Naive thymus-derived CD4-positive, alpha-beta T cell (primary cell): ENCODE measurements at places on chromosomes 3 and 15. TPM values are rescaled to one million over a fixed set of nuclear protein-coding genes. Genes with fewer than 3 reads are reported as not detected.

- DNase-seq, result no peak
These were observed 106.8 kb downstream of the ANP32A start for GRCh38 chr15:68713874-68714273.

DNA sequence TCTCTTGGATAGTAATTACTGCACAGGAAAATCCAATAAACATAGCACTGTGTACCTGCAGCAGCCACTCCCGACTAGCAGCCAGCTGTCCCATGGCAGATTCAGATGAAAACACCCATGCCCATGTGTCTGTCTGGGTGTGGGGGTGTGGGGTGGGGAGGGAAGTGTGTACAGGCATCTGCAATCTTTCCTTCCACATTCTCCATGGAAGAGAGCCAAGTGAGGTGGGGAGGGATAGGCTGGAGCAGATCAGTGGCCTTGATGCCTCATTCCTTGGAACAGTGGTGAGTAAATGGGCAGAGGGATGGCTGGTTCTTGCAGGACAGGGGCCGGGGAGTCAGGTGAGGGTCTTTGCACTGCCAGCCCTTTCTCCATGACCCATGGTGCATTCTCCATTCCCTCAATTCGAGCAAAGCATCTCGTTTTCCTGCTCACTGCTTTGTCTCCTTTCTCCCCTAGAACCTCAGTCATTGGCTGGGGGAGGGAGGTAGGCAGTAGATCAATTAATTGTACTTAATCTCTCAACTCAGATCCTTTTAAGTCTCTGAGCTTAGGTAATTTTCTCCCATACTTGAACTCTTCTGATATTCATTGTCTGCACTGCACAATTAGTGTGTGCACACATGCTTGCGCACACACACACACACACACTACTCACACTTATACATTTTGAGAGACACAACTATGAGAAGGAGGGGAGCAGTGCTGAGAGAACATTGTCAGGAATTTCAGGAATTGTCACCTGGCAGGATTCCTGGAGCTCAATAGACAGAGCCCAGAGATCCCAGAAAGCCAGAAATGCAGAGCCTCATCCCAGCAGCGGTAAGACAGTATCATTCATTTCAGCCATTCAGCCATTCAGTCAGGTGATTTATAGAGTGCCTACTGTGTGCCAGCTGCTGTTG lies 31.9 kb downstream of the PDIA5 start:
- DNase-seq, result no peak

DNA sequence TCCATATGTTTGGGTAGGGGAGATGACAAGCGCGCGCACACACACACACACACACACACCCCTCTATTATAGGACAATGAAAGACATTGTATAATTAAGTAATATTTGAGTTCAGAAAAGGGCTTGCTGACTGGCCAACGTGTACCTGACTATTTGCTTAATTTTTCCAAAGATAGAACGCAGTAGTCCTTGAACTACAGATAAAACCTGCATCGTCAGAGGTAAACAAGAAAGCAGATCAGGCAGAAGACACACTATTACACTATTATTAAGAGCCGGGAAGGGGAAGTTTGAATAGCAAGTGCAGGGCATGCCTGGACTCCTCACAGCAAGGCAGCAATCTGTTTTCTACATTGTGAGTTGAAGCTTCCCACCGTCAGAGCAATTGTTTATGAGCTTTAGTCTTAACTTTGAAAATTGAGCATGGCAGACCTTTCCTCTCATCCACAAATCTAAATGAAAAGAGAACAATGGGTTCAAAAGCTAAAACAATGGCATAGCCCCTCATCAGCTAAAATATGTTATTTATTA lies 427.7 kb downstream of the GABRG3 start:
- no peak for DNase-seq

GRCh38 chr3:42503251-42503924 lies 945 bp downstream of the VIPR1 start:
- peak; percentile 18 for DNase-seq

The ADAMTS7 gene
- total RNA-seq, result 1.1 and 1.5 TPM in 2 replicates

The GABRR3 gene
- not detected in 2 replicates for total RNA-seq

The LIPC gene
- total RNA-seq, result 4.6 and 5.1 TPM in 2 replicates

DNA sequence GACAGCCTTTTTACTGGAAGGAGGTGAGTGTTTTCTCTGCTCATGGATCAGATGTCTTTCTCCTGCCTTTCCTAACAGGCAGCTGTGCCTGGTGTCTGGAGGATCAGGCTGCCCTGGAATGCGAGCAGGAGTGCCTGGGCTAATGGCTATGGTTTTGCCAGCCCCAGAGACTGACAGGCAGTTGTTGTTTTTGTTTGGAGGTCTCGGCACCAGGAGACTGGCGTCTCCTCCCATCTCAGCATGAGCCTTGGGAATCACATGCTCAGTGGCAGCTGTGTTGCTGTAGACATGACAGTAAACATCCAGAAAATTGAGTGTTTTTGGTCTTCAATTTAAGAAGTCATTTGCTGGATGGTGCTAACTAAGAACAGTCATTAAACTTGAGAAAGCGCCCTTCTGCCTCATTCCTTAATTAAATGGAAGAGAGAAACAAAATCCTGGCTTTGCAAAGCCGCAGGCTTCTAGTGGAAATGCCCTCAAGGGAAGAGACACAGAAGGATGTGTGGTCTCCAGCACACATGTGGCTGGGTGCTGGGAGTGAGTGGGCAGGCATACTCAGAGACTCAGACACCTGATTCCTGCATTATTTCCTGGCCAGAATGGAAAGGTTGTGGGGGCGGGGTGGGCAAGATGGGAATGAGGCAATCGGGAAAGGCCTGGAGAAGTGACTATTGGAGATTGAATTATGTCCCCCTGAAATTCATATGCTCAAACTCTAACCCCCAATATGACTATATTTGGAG lies 97.0 kb upstream of the NMNAT3 start:
- no peak for DNase-seq

DNA sequence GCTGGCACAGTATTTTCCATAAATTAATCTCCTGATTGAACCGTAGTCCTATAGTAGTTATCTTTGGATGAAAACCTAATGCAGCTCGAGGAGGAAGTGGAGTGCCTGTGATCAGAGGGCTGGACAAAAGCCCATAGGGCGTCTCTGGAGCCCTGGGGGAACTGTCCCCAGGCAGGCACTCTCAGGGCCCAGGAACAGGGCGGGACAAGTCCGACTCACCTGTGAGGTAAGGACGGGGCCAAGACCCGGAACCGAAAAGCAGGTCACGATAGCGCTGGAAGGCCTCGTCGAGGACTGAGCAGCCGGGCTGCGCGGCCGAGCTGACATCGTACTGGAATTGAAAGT lies 341 bp downstream of the HEXA start:
- DNase-seq, result no peak

- no peak for DNase-seq
These were observed 548.8 kb upstream of the MDFIC2 start for GRCh38 chr3:70861234-70861633.

The CALML4 gene
- 2.5 TPM for total RNA-seq

DNA sequence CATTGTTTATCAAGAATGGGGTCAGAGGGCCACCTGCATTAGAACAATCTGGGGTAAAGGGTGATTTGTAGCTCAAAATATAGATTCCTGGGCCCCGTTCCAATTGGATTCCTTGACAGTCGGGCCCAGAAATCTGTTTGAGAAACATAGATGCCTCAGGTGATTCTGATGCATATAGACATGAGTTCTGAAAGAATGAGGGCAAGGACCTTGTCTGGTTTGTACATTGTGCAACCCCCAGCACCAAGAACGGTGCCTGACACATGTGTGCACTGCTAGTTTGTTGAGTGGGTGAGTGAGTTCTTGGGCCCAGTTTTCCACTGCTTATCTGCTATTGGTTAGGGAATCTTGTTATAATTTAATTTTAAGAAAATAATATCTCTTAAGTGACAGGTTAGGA lies 16.6 kb downstream of the CRYBG3 start:
- DNase-seq, result no peak

The OR5K3 gene
- not detected for total RNA-seq

The LRRC49 gene
- total RNA-seq, result not detected in 2 replicates

GRCh38 chr15:85312929-85313331 lies 67.5 kb upstream of the AKAP13 start:
- DNase-seq, result no peak

The DOCK3 gene
- total RNA-seq, result 1.5 and 1.6 TPM in 2 replicates

The PFKFB4 gene
- total RNA-seq, result 13.7 TPM

The HYAL1 gene
- 0.22 TPM for total RNA-seq

DNA sequence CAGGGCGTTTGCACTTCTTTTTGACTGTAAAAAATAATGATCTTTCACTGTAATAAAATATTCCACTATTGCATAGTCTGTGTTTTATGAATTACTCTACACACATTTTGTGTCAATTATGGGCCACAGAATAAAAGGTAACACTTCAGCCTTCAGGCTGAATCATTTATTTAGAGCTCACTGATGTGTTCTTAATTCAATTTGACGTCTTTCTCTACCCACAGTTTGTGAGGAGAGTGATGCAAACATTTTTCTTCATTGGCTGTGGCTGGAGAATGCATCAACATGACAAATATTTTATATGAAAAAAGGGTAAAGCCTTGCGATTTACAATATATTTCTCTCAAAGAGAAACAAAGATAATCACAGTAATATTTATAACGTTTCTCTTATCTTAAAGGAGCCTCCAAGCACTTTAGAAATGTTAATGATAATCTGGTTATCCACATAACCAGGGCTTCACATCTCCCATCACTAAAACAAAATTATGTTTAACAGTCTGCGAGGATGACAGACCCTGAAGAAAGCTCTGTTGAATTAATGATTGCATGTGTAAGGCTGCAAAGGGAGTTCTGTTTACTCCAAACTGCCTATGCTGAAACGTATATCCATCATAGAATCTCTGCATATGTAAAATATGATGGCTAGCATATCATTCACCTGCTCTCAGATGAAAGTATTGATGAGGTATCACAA lies 951.3 kb downstream of the ZPLD1 start:
- DNase-seq, result no peak

DNA sequence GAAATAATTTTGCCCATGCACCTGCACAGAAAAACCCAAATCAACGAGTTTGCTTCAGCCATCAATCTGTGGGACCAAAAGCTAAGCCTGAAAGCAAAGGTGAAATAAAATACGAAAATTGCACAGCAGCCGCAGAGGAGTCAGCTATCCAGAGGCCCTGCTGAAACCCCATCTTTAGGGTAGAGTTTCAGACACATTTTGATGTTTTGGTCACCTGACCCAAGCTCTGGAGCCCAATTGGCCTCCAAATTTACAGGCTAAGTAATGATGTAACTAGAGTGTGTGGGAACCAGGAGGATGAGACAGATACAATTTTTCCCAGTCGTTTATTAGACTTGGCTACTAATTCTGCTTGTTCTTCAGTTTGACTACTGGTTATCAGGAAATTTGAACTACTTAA lies 308.6 kb upstream of the ATP11B start:
- no peak for DNase-seq

DNA sequence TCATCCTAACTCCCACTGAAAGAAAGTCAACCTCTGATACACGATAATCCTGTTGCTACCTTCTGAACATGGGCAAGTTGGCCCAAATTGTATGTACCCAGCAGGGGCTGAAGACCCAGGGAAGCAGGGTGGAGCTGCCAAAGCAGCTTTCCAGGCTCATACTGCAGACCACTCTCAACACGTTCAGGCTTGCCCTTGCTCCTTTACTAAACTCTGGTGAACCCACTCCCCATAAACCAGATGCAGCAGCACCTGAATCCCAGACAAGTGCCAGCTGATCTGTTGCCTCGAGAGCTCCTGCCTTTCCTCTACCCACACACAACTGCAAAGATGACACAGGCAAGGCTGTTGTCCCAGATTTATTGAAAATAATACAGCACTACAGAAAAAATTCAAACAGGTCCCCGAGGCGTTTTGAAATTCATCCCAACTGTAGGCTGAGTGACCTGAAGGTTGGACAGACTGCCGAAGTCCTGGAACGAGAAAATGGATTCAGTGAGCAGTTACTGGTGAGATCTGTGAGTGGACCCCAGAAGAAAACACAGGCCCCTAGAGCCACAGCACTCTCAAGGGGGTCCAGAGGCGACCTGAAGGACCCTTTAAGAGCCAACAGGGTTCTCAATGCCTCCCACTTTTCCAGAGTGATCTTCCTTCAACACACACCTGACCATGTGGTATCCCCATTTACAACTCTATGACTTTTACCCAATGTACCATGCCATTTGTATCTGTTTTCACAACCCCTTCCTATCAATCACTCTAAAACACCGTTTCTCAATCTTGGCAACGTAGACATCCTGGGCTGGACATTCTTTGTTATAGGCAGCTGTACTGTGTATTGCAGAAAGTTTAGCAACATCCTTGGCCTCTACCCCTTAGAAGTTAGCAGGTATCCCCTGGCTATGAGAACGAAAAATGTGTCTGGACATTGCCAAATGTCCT lies 3.6 kb downstream of the RPS17 start:
- DNase-seq, result no peak

The FAM81A gene
- not detected for total RNA-seq

DNA sequence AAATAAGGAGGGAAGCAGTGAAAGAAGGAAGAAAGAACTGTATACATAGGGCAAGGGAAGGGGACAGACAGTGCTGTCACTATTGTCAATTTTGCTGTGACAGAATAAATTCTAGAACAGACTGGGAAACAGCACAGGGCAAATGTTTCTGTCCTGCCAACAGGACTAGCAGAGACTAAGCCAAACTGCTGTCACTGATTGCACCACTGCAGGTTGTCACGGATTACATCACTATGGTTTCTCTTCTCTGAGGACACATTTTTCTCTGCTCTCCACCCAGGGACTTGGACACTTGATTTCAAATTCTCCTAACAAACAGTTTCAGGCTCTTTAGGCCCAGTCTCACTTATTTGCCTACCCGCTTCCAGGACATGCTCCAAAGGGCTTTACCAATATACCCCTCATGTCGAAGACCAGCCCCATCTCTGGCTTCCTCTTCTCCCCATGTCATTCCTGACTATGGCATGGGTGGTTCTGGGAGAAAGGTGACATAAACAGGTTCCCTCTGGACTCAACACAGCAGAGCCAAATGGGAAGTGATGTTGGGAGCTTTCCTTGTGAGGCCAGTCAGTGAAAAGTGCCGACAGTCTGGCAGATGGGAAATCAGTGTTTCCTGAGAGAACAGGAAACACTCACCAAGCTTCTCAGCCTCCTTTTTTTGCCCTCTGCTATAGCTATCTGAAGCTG lies 70.2 kb upstream of the ST3GAL6 start:
- no peak for DNase-seq

The GPR160 gene
- total RNA-seq, result 5.9 and 6.1 TPM in 2 replicates

The CD86 gene
- 24.0 TPM for total RNA-seq

GRCh38 chr15:33314069-33314468 lies 3.3 kb downstream of the RYR3 start:
- DNase-seq, result no peak

GRCh38 chr3:171963546-171963945 lies 75.8 kb upstream of the FNDC3B start:
- DNase-seq, result no peak

DNA sequence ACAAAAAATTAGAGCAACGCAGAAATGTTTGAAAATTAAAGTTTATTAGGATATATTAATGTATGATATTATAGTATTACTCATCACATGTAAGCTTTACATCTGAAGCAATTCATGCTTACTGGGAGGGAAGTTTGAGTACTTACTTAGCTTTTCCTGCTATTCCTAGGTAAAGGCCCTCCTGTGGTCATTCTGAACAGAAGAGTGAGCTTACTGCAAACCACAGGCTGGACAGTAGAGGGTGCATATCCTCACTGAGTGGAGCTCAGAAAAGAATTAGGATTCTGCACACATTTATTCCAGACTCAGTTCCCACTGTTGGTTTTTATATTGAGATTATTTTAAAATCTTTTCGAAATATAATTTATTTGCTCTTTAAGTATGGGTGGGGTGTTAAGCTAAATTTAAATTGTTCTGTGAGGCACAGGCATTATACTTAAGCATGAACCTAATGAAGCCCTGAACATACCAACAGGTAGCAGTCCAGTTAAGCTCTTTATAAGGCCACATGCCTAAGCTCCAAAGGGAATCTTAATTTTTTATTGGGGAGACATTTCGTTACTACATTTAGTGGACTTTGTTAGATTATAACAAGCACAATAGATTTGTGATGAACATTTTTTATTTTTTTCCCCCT lies 10.2 kb downstream of the MRPS22 start:
- no peak for DNase-seq
